Stimulated activated CD8-positive, alpha-beta memory T cell treated with anti-CD3 and anti-CD28 coated beads, Interleukin-15, amount 100 ng/mL, for 24 hours (primary cell): ENCODE measurements at places on chromosomes 12 and 14.

- DNase-seq, result no peak
Measured at GRCh38 chr12:52903855-52904508, 894 bp downstream of the KRT8 start.

DNA sequence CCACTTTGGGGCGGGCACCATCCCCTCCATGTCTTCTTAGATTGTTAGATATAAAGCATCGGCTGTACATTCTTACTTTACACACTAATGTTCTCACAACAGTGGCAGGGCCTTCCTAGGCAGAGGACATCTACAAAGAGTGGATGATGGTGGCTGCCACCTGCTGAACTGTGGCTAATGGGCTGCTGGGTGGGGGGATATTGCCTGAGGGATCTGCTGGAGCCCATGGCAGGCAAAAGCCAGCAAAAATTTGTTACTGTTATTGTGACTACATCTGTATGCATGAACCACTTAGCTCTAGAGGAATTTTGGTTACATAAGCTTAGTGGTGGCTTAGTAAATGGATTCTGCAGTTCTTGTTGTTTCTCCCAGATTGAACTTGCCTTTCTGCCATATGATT lies 52.6 kb downstream of the DIP2B start:
- DNase-seq, result no peak

GRCh38 chr14:75433631-75434071 lies 5.8 kb downstream of the JDP2 start:
- DNase-seq, result no peak

GRCh38 chr12:103913100-103913499 lies 17.1 kb upstream of the HSP90B1 start:
- DNase-seq, result no peak

DNA sequence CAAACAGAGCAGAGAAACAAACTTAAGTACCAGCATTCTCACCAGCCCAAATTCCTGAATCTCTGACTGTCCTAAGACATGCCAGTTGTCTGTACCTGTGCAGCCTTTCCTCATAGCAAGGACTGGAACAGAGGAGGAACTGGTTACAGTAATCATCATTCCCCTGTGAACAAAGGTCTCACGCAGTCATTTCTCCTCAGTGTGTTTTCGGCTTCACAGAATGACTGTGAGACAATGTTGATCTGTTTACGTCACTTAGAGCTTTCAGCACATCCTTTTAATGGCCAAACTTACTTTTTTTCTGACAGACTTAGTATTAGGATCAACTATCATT lies 169.0 kb downstream of the FBXL14 start:
- no peak for DNase-seq

GRCh38 chr12:2177003-2177402 lies 124.2 kb downstream of the CACNA1C start:
- DNase-seq, result no peak
